ENCODE measurements at places on chromosomes 16 and 17.

DNA sequence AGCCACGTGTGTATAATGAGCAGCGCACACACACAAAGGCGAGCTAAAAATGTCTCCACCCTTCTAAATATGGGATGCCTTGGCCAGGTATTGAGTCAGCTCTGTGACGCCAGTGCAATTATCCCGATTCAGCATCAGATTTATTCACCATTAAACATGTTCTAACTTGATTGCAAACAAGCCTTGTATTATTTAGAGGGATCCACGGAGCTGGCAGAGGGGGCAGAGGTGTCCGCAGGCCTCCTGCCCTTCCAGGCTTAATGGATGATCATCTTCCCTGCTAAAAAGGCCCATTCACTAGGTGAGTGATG lies 591.7 kb downstream of the MAF start:
- no peak for DNase-seq

DNA sequence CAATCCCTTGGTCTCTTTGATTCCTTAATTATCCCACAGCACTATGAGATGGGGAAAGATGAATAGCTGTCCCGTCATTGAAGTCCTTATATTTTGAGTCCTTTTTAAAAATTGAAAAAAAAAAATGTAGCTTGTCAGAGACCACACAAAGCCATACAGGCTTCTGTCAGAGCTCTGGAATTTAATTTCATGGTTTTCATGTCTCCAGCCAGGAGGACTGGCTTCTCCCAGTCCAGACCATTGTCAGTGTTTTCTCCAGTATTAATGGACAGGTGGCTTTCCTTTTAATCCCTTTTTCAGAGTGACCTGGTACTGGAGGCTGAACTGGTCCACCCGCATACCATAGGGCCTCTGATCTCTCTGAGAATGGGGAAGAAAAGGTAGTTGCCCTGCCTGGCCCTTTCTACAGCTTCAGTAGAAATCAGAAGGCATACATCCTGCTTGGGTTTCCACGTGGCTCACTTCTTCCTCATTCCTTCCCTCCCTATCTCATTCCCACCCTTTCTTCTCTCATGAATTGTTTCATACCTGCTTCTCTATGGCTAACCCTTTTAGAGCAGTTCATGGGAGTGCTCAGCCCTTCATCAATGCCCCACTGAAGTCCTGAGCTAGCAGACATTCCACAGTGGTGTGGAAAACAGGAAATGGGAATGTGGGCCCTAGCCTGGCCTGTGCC lies 29.1 kb downstream of the TRIM16 start:
- DNase-seq = no peak

GRCh38 chr17:72967277-72967970 lies 125.1 kb downstream of the SLC39A11 start:
- no peak for DNase-seq

DNA sequence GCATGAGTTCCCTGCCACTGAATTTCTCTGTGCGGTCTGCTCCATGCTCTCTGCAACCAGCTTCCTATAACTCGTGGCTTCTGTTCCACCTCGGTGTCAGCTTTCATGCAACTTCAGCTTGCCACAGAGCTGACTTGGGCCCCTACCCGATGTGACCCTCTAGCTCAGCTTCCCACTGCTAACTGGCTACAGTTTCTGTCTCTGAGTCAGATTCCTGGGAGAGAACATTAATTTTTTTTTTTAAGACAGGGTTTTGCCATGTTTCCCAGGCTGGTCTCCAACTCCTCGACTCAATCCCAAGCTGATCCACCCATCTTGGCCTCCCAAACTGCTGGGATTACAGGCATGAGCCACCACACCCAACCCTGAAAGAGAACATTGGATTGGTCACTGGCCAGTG lies 35.5 kb upstream of the PSMD7 start:
- DNase-seq = no peak

- peak; percentile 66 for DNase-seq
These were observed at the start of gene CBFA2T3 for GRCh38 chr16:88977018-88977811. Gene CBFA2T3, minus strand, starts transcription at chr16:88977207. Its CDS starts 400 bp downstream, at chr16:88976807.

GRCh38 chr16:50102051-50102746 lies 36.4 kb downstream of the HEATR3 start:
- no peak for DNase-seq

- peak; percentile 73 for DNase-seq
These were observed 469 bp downstream of the AMZ2 start for GRCh38 chr17:68248199-68248825.

- no peak for DNase-seq
These were observed 34.0 kb downstream of the ZFHX3 start for GRCh38 chr16:73013974-73014373.
